Fibroblast of the aortic adventitia (primary cell): ENCODE measurements at places on chromosomes 4 and X. TPM values are rescaled to one million over a fixed set of nuclear protein-coding genes. Genes with fewer than 3 reads are reported as not detected.

The GYG2 gene
- 1.1 and 4.3 TPM in 2 replicates for total RNA-seq

The SLC34A2 gene
- total RNA-seq = not detected in 2 replicates

The UGT2B7 gene
- not detected in 2 replicates for total RNA-seq

DNA sequence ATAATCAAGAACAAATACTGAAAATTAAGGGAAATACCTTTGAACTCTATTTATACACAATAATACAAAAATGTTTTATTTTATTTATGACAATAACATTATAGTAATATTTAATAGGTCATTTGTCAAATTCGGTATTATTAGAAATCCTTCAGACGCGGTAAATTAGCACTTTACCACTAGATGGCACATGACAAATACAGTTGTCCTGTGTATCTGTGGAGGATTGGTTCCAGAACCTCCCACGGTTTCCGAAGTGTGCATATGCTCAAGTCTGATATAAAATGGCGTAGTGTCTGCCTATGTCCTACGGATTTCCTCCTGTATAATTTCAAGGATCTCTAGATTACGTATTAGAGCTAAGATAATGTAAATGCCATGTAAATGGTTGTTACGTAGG lies 8.1 kb upstream of the LINC00632 start:
- DNase-seq = peak; percentile 26

DNA sequence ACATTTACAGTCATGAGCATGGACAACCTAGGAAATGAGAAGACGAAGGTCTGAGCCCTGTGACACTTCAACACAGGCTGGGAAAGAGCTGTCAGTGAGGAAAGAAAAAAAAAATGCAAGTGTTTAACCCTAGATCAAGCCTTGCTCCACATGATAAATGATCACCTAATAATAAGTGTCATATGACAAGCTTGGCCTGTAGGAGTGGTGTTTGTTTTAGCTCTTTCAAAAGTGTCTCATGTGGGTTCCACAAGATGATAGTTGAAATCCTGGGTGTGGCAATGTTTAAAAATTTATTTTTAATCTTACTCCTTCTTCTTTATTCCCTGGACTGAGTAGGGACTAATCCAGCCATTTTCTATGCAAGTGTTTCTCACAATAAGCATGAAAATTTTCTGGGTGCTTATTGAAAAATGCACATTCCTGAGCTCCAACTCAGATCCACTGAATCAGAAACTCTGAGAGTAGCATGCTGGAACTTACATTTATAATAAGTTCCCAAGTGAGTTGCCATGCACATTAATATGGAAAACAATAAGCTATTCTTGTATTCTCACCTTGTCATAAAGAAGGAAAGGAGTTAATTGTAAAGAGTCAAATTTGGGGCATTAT lies 138.3 kb downstream of the AREG start:
- peak; percentile 33 for DNase-seq

GRCh38 chr4:179130122-179130714 lies 1688.0 kb upstream of the AGA start:
- DNase-seq = no peak

- no peak for DNase-seq
These were observed 29.2 kb downstream of the NSG1 start for GRCh38 chr4:4415806-4416805.
